HL-60 (cell line): ENCODE measurements at places on chromosomes 12 and 14.
A peak's percentile ranks its signal among the peaks of the same experiment; 100 is the strongest.

- no peak for DNase-seq
These were observed 69.6 kb upstream of the SFSWAP start for GRCh38 chr12:131641315-131641714.

DNA sequence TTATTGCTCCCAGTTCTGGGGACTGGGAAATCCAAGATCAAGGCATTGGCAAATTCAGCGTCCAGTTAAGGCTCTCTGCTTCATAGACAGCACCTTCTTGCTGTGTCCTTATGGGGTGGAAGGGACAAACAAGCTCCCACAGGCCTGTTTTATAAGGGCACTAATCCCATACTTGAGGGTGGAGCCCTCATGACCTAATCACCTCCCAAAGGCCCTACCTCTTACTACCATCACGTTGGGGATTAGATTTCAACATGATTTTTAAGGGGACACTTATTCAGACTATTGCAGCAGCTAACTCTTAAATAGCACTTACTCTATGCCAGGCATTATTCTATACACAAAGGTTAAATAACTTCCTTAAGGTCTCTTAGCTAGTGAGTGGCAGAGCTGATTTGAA, 17.3 kb downstream of the TOGARAM1 start:
- DNase-seq: no peak

- DNase-seq: no peak
These were observed 42.5 kb upstream of the PPP1CC start for GRCh38 chr12:110785240-110785639.

DNA sequence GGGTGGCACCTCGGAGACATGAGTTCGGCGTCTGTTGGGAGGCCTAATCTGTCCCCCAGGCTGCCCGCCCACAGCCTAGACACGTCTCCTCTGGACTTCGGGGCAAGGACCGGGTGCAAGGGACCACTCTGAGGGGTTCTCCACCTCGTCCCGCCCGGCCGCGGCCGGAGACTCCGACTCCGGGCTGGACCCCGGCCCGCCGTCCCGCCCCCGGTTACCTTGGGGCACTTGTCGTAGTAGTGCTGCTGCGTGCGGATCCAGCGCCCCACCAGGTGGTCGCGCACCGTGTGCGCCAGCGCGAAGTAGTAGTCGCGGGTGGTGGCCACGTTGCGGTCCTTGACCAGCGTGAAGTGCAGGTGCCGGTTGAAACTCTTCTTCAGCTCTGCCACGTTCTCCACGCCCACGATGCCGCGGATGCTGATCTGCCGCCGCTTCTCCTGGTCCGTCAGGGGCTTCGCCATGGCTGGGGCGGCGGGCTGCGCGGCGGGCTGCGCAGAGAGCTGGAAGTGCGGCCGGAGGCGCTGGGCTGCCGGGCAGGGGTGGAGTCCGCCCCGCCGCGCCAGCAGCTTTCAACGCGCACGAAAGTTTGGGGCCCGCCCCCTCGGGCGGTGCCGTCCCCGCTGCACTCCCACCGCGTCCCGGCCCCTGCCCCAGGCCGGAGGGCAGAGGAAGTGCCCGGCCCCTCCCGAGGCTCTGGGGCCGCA, at the start of gene PYGL:
Gene PYGL, minus strand, starts transcription at position 541 of the 704 bp plus-strand sequence. Its CDS starts 80 bp downstream, at position 461.
- peak; percentile 80 for DNase-seq

DNA sequence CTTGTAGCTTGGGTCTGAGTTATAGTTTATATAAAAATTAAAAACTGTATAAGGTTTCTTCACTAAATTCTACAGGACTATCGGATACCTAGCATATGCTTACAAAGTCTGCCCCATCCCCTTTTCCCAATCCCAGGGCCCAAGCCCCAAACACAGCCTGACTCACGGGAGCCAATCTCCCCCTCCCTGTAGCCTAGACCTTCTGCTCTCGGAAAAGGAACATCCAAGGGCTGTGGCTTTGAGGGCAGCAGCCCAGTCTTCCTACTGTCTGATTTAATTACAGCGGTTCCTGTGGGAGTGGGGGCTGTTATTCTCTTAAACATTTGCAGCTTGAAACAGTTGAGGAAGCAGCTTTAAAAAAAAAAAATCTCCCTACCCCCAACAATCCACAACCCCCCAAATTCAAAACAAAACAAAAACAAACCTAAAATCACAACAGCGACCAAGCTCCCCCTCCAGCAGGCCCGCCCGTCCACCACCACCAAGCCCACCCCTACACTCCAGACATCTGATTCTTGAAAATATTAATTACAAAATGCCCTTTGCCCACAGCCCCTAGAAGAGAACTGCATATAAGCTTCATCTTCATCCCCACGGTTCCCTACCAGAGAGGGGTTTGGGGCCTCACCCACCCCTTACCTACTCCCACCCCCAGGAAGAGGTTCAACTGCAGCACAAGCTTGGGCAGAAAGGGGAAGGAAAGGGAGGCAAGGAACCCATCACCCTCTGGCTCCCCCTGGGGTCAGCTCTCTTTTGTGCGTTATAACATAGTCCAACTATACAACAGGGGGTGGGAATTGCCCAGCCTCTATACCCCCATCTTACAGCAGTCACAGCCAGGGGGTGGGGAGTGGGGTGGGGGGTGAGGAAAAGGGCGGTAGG, 1.1 kb upstream of the PRKAG1 start:
- DNase-seq: peak; percentile 86

DNA sequence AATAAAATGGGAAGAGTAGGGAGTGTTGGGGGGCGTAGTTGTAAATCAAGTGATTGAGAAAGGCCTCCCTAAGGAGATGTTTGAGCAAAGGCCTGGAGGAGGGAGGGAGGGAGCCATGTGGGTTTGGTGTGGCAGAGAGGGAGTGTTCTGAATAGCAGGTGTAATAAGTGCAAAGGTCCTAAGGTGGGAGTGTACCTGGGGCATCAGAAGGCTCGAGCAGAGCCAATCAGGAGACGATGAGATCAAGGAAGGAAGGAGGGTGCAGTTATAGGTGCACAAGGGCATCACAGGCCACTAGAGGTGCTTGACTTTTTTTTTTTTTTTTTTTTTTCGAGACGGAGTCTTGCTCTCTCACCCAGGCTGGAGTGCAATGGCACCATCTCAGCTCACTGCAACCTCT, 77.9 kb upstream of the PLXNC1 start:
- no peak for DNase-seq

- peak; percentile 81 for DNase-seq
These were observed 74.0 kb upstream of the MDM1 start for GRCh38 chr12:68406134-68406576.

GRCh38 chr14:76765461-76765931, 4.2 kb downstream of the VASH1 start:
- no peak for DNase-seq

DNA sequence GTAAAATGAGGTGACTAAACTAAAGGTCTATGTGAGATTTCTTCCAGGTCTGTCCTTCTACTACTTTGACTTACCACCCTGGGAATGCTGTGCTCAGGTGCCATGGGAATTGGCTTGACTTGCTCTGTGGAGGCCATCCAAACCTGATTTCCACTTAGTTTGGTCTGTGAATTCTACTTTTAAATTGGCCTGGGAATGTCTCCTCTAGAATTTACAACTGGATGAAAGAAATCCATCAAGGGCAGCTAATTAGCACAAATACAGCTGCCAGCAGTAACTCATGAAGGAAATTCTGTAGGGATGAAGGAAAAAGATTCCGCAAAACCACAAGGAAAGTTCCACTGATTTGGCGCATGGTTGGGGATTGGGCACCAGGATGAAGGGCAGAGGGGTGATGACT, 31.7 kb upstream of the FRMD6 start:
- DNase-seq: no peak

DNA sequence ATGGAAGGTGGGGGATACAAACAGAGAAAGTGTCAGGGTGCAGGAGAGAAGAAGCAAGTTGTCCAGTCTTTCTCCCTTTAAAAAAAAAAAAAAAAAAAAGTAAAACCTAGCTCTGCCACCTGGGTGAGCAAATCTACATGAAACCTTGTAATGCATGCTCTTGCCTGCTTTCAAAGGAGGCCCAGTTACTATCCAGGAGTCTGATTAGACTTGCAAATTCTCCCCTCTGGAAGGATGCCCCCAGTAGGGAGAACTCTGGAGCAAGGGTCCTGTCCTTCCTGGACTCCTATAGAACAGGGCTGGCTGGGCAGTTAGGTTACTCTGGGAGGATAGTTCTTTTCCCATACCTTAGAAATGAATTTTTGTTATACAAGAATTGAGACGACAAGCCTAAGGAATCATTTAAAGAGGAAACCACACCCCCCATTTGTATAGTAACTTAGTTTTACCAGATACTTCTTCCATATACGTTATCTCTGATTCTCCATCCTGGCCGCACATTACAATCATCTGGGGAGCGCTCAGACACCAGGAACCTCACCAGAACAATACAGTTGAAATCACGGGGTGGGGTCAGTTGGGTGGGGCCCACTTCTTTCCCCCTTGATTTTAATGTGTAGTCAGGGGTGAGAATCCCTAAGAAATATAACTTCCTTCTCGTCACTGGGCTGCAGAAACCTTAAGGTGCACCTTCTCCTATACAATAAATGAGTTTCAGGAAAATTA, 30.5 kb downstream of the RAB35 start:
- no peak for DNase-seq

- DNase-seq: no peak
These were observed 123.8 kb upstream of the RTL1 start for GRCh38 chr14:101027291-101027690.

GRCh38 chr14:77708749-77709148, 846 bp downstream of the SLIRP start:
- DNase-seq: no peak

DNA sequence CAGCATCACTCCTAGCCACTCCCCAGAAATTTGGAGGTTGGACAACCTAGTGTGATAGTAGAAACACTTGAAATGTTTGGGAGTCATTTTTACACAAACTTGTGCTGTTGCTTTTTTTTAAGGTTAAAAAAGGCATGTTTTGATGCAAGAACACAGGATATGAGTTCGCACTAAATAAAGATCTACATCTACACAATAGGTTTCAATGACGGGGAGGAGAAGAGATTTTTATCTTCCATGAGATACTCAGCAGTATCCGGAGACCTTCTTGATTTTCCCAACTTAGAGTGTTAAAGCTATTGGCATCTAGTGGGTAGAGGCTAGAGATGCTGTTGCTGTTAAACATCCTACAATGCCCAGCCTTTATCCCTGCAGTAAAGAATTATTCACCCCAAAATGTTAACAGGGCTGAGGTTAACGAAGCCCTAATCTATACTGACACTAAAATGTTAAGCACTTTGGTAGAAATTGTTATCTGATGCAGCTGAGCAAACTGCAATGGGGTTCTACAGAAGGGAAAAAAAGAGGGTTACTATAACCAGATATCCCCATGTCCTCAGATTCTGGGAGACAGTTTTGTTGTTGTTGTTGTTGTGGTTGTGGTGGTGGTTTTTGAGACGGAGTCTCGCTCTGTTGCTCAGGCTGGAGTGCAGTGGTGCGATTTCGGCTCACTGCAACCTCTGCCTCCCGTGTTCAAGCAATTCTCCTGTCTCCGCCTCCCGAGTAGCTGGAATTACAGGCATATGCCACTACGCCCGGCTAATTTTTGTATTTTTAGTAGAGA, 14.0 kb upstream of the PCNX1 start:
- no peak for DNase-seq

DNA sequence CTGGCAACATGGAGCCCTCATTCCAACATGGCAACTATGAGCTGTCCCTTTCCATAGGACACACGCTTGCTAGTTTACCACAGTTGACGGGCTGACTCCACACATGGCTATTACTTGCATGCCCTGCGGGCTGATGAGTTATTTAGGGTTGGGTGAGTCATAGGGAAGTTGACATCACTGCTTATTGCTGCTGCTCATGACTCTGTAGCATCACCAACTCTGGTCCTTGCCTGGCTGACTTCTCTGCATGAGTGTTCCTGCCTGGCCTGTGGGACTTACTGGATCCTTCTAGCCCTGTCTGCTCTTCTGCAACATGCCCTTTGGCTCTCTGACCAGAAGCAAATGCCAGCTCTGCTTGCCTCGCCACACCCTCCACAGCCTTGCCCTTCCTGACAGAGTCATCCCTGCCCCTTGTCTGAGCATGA, 199.5 kb downstream of the ANO6 start:
- peak; percentile 52 for DNase-seq

DNA sequence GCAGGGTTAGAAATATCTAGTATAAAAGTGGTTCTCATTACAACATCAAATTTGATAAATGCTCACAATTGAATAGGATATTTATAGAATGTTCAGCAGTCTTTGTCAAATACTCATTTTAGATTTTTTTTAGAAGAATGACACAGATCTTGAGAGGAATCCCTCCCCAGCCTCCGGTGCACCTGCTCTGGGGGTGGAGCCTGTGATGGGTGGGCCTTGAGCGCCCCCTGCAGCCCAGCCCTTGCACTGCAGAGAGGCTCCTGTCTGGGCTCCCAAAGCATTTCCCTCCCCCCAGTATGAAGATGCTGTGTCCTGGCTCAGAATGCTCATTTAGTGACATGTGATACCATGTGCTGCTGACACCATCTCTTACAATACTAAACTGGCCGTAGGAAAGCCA, 792.3 kb downstream of the TMEM121 start:
- no peak for DNase-seq

- no peak for DNase-seq
These were observed 74.8 kb downstream of the LGMN start for GRCh38 chr14:92673601-92674150.

GRCh38 chr12:6200256-6201212, at the start of gene CD9:
Gene CD9, plus strand, starts transcription at chr12:6200400. Its CDS starts 100 bp downstream, at chr12:6200500.
- no peak for DNase-seq

GRCh38 chr14:99749142-99749541, 44.1 kb upstream of the EML1 start:
- no peak for DNase-seq

- no peak for DNase-seq
These were observed 112.9 kb downstream of the DIP2B start for GRCh38 chr12:50617657-50618056.

- peak; percentile 59 for DNase-seq
These were observed 14.9 kb upstream of the IRF2BPL start for GRCh38 chr14:77043177-77043983.

DNA sequence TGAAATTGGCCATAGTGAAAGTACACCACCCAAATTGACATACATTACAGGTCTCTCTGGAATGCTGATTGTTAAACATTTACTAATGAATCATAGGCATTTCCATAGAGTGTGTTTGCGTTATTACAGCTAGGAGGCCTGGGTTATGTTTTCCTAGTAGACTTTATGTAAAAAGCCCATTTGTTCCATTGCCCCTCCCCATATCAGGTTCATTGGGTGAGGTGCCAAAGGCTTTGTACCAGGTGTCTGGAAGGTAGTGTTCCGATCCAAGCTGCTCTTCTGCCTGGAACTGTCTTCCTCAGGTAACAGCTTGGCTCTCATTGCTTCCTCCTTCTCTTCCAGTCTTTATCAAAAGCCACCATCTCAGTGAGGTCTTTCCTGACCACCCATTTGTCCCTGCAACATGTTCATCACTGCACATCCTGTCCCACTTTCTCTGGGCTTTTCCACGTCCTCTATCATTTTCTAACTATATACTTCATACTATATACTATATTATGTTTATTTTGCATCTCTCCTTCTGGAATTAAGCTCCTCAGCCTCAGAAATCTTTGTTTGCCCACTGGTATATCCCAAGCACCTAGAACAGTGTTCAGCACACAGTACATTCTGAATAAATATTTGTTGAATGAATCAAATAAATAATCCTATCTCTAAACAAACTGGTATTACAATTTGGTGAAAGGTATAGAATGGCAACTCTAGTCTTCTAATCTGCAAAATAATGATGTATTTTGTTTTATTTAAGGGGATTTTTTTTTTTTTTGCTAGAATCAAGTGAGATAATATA, 252.3 kb downstream of the KTN1 start:
- no peak for DNase-seq

GRCh38 chr12:95173392-95174251, 43.6 kb downstream of the FGD6 start:
- DNase-seq: no peak

- DNase-seq: no peak
These were observed 42.3 kb downstream of the BCL11B start for GRCh38 chr14:99229654-99230207.
